Stimulated activated CD4-positive, alpha-beta T cell treated with anti-CD3 and anti-CD28 coated beads, Interleukin-15, amount 100 ng/mL, for 1 hour (primary cell): ENCODE measurements at places on chromosomes 12 and 14.

GRCh38 chr12:55933169-55933798 is 2.3 kb downstream of the DGKA start:
- DNase-seq = no peak

DNA sequence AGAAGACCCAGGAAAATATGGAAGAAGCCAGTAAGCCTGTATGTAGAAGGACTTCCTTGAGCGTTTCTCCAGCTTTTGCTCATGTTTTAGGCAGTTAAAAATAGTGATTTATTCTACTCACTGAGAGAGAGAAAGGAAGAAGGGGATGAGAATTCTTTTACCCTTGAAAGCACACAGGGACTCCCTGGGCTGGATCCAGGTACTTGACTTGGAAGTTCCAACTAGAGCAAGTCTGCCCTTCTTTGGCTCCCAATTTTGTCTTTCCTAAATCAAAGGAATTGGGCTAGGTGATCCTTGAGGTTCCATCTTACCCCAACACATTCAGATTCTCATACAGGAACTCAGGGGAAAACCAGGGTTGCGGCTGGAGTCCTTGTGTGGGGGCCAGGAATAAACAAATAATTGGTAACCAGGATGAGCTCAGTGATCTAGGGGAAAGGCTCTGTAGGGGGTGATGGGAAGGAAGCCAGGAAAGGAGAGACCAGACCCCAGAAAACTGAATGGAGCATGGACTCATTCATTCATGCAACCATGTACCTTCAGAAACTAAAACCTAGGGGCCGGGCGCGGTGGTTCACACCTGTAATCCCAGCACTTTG is 11.5 kb upstream of the ITGA5 start:
- no peak for DNase-seq

DNA sequence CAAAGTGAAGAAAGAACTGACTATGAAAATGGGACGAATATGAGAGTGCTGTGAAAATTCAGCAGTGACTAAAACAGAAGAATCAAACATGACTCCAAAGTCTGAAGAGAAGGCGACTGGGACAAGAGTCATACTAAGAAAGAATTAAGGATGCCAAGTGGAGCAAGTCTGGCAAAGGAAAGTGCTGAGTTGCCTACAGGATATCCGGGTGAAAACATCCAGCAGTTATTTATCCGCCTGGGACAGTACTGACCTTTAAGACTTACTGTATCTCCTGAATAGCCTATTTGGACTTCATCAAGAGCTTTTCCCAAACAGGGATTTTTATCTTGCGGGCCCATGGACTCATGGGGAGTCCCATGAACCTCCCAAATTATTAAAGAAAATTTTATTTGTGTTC is 41.1 kb downstream of the KICS2 start:
- no peak for DNase-seq

DNA sequence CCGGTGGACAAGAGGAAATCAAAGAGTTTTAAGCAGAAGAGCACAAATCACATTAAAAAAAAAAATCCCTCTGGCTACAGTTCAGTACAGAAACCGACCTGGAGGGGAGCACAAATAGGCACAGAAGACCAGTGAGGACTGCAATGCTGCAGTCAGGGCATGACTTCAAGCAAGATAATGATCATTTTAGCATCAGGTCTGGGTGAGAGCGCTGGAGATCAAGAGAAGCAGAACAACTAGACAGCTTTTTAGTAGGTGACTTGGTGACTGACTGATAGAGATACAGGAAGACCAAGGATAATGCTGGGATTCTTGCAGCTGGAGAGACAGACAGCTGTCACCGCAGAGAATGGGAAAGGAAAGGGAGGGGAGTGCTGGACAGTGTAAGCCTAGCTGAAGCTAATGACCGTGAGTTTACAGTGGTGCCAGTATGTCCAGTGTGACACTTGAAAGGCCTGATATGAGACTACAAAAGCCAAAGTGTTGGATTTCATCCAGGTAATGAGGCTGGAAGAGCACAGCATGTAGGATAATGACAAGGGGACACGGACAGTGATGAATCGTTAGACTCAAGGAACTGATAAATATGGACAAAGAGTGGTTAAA is 5.6 kb downstream of the NFYB start:
- no peak for DNase-seq

DNA sequence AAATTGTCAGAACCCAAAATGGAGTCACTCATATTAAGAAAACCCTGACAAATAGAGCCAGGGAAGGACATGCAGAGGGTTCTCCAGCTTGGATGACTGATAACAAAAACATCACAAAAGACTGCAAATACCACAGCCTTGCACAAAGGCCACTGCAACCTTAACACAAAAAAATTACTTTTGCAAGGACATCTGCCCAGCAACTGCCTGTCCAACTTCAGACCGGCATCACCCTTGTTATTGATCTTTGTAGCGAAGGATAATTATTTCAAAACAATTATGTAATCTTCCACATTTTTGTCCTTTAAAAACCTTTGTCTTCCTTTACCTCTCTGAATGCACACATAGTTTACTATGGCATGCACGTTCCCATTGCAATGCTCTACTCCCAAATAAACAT is 100.6 kb upstream of the TBX3 start:
- no peak for DNase-seq

GRCh38 chr12:96879301-96879700 is 27.8 kb upstream of the NEDD1 start:
- DNase-seq = no peak

DNA sequence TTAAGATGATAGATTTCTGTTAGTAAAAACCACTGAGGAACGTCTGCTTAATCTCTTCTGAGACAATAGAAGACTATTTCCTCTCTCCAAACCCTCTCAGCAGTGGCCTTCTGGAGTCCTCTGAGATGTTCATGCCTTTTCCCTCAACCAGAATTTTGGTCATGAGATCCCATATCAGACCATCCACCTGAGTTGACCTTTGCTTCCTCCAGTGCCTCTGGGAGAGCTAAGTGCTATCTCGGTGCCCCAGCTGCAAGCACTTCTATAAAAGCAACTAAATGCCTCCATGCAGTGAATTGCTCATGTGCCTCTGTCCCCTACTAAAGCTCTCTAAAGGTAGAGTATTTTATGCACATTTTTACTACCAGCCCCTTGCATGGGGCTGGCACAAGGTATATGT is 172.8 kb upstream of the BCL2L14 start:
- no peak for DNase-seq

DNA sequence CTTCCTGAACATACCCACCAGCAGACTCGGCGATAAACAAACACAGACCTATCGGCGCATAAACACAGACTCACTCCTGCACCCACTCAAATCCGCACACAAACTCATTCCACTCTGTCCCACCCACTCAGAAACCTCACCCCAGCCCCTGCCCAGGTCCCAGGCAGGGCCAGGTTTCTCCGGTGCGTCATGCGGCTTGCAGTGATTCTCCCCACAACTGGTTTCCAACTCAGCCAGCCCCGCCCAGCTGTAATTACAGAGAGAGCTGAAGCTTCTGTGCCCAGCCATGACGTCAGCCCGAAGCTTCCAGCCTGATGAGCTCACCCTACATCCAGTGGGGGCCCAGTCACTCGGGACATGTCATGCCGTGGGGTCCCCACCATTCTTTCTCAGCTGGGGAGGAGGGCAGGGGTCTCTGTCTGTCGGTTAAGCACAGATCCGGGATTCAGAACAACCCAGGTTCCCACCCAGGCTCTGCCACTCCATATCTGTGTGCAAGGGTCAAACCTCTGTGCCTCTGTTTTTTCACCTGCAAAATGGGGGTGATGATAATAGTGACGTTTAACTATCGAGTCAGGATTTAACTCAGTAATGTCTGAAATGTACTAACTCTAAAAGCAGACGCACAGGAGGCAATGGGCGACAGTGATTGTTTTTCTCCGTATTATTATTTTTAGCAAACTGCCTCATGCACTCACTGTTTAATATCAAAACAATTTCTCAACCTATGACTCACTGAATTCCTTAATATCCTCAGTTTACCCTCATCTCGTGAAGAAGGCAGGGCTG is 2.3 kb upstream of the HSPB8 start:
- DNase-seq = no peak
